ENCODE measurements at places on chromosomes 13 and 19. TPM values are rescaled to one million over a fixed set of nuclear protein-coding genes. Genes with fewer than 3 reads are reported as not detected.

CCDC9 gene
- 17.3 TPM for total RNA-seq

GFY gene
- not detected for total RNA-seq

MYH14 gene
- 25.5 TPM for total RNA-seq

TRPM4 gene
- 16.5 TPM for total RNA-seq

ACP7 gene
- 0.97 TPM for total RNA-seq

TRAPPC5 gene
- total RNA-seq, result 78.3 TPM

C2CD4C gene
- 12.5 TPM for total RNA-seq

TEKTIP1 gene
- total RNA-seq, result not detected

JAK3 gene
- total RNA-seq, result 4.2 TPM

ZNF773 gene
- total RNA-seq, result 3.8 TPM

Measured in GM23338 (cell line).